ENCODE measurements at places on chromosomes 2 and 18.

DNA sequence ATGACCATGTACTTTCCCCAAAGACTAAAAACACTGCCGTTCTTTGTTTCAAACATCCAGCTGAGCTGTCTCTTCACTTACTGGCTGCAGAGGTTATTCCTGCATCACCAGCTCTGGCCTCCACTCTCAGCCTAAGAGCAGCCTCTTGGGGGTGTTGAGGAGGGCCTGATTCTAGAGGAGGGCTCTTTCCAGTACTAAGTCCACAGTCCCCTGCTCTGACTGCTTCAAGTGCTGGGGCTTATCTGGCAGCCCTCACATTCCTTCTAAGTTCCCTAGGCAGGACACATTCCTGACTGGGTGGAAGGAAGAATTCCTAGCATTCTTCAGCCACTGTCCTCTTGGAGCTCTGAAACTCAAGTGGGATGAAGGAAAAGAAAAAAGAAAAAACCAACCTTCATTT, 32.9 kb upstream of the EHBP1 start:
- no peak for DNase-seq

- no peak for DNase-seq
Observed at GRCh38 chr18:28123401-28124030, 53.4 kb downstream of the CDH2 start.

DNA sequence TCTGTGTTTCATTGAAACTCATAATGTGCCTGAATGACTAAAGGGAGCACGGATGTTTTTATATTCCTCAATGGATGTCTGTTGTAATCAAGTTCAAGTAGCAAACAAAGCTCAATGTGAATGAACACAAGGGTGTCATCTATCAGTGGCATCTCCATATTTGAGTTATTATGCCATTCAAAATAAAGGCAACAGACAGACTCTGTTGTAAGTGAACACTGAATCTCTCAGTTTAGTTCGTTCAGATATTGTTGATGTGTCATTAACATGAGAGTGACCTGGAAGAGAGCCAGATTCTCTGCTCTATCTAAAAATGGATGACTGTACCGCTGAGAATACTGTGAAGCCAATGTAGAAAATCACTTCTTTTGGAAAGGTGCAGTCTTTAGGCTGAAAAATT, 118.7 kb downstream of the NUP35 start:
- DNase-seq = no peak

DNA sequence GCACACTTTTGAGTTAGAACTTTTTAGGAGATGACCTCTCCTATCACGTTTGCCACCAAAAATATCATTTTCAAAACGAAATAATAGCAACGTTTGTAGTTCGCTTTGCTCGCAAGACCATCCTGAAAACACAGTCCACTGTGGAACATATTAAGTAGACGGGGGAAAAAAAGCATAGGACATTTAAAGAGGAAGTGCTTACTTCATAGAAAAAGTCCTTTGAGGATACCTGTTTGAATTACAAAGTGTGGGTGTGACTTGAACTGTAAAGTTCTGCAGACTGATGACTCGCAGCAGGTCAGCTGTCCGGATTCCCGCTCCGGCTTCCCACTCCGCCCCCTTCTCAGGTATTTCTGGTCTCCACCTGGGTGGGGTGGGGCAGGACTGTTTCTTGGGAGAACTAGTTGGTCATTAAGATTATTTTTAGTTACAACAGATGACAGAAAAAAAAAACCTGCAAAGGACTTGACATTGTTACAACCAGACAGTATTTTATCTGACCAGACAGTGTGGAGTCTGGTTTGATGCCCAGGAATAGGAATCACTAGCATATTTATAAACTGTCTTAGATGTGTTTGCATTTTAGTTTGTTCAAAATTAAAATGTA, 13.3 kb downstream of the CNOT11 start:
- no peak for DNase-seq

GRCh38 chr2:215066124-215066523, 72.3 kb downstream of the ABCA12 start:
- DNase-seq = no peak

DNA sequence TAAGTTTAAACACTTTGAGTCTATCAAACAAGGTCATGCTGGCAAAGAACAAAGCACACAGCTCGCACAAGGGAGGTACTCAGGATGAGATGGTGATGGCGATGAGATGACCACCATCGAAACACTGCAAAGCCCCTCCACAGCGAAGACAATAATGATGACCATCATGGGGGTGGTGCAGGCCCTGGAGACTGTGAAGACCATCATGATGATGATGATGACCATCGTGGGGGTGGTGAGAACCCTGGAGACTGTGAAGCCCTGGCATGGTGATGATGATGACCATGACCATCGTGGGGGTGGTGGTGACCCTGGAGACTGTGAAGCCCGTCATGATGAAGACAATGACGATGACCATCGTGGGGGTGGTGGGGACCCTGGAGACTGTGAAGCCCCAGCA, 81.6 kb upstream of the SALL3 start:
- DNase-seq = no peak

DNA sequence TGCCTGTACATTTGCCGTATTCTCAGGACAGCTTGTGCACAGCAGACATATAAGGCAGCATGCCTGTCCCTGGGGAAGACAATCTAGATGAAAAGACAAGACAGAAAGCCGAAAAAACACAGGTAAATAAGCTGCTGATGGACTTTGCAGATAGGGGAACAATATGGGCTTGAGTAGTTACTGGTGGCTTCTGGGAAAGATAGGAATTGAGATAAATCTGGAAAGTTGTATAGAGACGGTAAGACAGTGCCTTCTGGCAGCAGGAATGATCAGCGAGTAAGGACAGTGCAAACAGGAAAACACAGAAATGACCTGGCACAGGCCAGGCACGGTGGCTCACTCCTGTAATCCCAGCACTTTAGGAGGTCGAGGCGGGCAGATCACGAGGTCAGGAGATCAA, 70.2 kb downstream of the FAM124B start:
- DNase-seq = no peak

DNA sequence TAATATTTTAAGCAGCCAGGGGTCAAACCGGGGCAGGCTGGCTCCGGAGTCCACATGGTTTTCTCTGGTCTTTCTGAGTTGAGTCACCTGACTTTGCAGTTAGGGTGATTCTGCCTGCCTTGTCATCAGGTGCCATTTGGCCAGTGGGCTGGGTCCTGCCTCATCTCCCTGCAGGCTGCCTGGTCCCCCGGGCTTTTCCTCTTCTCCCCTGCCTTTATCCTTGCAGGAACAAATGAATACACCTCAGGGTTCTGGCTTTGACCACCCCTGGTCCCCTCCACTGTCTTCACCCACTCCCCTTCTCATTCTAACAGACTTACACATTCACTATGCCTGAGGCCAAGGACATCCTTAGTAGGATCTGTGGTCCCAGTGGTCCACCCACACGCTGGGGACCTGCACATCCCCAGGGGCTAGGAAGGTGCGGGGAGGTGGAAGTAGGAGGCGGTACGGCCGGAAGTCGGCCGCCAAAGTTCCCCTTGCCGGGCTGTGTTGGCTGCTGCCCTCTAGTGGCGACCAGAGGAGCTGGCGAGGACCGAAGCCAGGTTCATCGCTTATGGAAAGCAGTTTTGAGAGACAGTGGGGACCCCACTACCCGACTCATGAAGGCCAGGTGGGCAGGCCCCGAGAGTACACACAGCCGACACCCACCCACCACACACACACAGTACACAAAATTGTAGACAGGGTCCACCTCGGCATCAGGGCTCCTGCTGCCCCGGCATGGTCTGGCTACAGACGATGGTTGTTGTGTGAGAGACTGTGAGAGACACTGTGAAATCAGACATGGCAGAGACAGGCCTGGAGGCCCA, 6.3 kb upstream of the TEX261 start:
- DNase-seq = peak; percentile 83

GRCh38 chr2:133940134-133940533, 313.7 kb upstream of the MGAT5 start:
- no peak for DNase-seq

GRCh38 chr2:143948710-143949109, 571.2 kb downstream of the ZEB2 start:
- no peak for DNase-seq

DNA sequence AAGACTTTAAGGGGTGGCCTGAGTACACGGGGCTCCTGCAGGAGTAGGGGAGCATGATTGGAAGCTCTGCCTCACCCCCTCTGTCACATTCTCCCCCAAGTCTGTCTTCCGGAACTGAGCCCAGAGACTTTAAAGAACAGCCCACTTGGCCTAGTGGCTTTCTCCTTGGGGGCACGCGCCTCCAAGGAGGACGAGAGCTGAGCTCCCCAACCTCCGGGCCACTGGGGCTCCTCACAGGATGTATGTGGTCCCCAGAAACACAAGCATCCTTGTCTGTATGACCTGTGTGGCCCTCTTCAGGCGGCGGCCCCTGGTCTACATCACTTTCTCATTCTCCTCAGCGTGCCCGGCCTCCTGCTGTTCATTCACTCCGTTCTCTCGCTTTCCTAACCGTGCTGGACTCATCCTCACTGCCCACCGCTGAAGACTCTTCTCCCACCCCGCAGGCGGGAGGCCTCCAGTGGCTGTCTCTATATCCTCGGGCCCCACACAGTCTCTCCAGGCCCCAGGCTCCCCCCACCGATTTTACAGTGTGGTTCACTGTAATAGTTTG, 23.7 kb downstream of the KCNF1 start:
- no peak for DNase-seq

- DNase-seq = no peak
Observed at GRCh38 chr18:29378651-29379136, 1201.8 kb upstream of the CDH2 start.

DNA sequence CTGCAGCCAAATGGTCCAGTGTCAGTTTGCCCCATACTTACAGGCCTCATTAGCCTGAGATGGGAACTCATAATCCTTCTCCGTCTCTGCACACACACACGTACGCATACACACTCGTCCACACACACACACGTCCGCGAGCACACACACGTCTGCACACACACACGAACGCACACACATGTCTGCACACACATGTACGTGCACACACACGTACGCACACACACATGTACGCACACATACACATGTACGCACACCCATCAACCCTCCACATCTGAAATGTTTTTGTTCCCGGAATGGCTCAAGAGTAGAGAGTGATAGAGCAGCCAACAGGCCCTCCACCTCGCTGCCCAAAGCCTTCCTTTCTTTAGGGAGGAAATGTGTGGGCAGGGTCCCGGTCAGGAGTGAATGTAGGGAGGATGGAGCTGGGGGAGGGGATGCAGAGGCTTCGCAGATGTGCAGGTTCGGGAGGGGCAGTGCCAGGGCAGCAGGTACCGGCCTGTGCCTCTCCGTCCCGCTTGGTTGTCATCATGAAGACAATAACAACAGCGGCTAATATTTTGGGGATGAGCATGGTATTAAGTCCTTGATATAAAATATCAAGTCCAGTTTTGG, 52.7 kb downstream of the PTGR3 start:
- no peak for DNase-seq

DNA sequence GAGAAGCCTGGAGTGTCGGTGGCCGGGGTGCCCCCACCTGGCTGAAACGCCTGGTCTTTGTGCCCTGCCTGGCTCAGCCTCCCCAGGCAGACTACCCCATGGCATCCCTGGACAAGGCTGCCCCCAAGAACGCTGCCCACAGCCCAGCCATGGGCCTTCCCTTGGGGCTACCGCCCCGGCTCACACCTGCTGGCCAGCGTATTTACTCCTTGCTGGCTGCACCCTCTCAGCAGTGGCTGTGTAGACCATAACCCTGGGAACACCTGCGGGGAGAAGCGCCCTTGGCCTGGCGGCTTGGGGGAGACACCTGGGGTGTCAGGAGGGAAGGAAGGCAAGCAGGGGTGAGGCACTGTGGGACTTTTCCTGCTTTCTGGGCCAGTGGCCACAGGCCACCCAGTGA, 17.3 kb downstream of the CAPN10 start:
- no peak for DNase-seq
